Liver (tissue), 10 donors: ENCODE measurements at places on chromosomes 2 and 18. TPM values are rescaled to one million over a fixed set of nuclear protein-coding genes. Genes with fewer than 3 reads are reported as not detected.
A peak's percentile ranks its signal among the peaks of the same experiment; 100 is the strongest.

- DNase-seq = no peak
Measured at GRCh38 chr2:71494523-71495155, 41.3 kb downstream of the DYSF start.

- no peak for DNase-seq
Measured at GRCh38 chr2:95323347-95324155, 26.4 kb downstream of the KCNIP3 start.

- no peak for DNase-seq
Measured at GRCh38 chr18:25097569-25098056, 254.4 kb downstream of the ZNF521 start.

DNA sequence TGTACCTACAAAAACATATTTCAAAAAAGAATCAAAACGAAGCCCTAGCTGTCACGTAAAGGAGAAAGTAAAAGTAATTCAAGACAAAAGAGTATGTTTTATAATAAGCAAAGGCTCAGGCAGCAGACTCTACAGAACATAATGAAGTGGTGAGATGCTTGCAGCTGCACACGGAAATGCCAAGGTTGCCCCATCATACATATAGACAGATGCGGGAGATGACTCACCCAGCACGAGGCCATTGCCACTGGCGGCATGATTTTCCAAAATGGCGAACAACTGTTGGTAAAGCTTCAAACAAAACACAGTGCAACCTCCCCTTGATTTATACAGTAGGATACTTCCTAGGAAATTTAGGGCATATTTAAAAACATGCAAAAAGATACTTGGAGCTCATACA, 26.0 kb upstream of the C1QL2 start:
- no peak for DNase-seq

DNA sequence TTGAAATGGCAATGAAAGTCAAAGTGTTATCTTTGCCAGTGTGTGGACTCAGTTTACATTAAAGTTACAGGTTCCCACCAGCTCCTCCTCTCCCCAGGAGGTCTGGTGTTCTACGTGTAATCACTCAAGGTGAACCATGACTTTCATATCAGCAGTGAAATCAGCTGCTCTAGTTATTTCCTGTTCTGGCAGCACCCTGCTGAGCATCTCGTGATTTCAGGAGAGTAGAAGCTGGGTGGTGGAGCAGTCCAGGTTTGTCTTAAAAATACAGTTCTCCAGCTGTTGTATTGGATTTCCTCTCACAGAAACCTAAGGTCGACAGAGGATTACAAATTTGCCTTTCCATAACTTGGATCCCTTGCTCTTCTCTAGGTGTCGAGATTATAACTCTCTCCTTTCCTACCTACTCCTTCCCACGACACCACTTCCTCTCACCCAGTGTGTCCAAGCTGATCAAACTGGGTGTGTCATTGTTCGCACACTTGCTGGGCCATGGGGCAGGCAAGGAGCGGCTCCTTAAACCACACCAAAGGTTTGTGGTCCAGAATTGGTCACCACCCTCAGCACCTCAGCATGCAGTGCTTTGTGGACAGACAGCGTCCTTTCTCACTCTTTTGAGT, 13.0 kb upstream of the ARHGAP25 start:
- no peak for DNase-seq

DNA sequence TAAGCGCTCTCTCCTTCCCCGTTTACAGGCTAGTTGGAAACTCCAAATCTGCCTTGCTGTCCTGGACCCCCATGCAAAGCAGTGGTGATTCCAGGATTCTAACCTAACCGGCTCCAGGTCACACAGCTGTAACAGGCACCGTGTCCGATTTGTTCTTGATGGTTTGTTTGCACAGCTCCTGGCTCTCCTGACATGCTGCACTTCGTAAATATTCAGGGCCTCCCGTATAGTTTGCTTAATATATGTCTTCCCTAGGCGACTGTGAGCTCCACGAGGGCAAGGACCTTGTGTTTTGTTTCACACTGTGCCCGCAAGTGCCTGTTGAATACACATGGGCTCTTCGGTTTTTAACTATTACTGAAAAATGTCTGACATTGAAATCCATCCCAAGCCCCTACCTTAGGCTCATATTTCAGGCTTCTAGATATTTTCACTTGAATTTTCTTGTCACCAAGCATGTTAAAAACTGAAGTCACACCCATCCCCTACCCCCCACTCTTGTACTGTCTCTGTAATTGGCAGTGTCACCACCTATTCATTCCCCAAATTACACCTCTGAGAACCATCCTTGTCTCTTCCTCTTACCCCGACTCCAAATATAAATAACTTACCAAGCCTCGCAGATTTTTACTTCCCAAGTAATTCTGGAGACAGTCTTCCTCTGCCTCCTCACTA, 1.0 kb upstream of the PUM2 start:
- no peak for DNase-seq

GRCh38 chr2:160042054-160042453, 20.4 kb downstream of the PLA2R1 start:
- no peak for DNase-seq

- no peak for DNase-seq
Measured at GRCh38 chr2:46363535-46364170, 66.4 kb downstream of the EPAS1 start.

- no peak for DNase-seq
Measured at GRCh38 chr2:235725016-235725489, 231.2 kb downstream of the AGAP1 start.

GRCh38 chr2:136112317-136113208, 5.4 kb downstream of the CXCR4 start:
- DNase-seq = no peak

DNA sequence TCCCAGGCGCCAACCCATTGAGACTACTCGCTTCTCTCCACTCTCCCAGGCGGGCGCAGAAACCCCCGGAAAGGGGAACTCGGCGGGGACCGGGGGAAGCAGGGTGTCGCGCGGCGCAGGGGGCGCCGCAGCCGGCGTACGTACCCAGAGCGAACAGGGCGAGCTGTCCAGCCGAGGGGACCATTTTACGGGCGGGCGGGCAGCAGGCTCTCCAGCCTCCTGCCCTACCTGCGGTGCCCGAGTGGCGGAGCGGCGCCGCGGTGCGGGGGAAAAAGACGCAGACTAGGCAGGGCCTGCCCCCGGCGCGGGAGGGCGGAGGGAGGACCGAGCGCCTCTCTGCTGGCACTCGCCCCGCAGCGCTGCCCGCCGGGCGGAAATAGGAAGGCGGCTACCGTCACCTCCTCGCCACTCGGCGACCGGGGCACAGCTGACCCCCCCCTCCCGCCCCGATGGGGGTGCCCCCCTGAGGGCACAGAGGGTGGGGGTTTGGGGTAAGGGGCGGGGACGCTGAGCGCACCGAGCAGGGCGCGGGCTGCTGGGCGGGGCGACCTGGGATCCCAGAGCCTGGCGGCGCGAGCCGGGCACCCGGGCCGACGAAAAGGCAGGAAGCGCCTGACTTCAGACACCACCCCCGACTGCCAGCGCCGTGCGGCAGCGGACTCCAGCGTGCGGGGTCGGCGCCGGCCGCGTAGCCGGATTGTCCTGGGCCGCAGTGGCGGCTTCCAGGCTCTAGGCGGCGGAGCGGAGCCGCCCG, at the start of gene TGFA:
Gene TGFA, minus strand, starts transcription at position 243 of the 754 bp plus-strand sequence. Its CDS starts 59 bp downstream, at position 184.
- peak; percentile 59 for DNase-seq

DNA sequence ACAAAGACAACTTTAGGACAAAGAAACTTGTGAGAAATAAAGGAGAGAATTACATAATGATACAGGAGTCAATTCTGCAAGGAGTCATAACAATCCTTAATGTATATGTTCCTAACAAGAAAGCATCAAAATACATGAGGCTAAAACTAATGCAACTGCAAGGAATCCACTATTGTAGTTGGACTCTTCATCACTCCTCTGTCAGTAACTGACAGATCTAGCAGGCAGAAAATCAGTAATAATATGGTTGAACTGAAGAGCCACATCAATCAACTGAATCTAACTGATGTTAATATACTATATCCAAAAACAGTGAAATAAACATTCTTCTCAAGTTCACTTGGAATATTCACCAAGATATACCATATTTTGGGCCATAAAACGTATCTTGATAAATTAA, 1806.4 kb upstream of the CELF4 start:
- no peak for DNase-seq

GRCh38 chr2:145595296-145595695, 1075.4 kb upstream of the ZEB2 start:
- DNase-seq = no peak

GRCh38 chr2:215745331-215745730, 268.0 kb downstream of the MREG start:
- no peak for DNase-seq

GRCh38 chr2:20972110-20972509, 71.8 kb downstream of the APOB start:
- DNase-seq = no peak

- DNase-seq = no peak
Measured at GRCh38 chr18:1425679-1426078, 521.0 kb downstream of the ADCYAP1 start.

GRCh38 chr18:62566199-62566598, 43.4 kb downstream of the ZCCHC2 start:
- DNase-seq = no peak

DNA sequence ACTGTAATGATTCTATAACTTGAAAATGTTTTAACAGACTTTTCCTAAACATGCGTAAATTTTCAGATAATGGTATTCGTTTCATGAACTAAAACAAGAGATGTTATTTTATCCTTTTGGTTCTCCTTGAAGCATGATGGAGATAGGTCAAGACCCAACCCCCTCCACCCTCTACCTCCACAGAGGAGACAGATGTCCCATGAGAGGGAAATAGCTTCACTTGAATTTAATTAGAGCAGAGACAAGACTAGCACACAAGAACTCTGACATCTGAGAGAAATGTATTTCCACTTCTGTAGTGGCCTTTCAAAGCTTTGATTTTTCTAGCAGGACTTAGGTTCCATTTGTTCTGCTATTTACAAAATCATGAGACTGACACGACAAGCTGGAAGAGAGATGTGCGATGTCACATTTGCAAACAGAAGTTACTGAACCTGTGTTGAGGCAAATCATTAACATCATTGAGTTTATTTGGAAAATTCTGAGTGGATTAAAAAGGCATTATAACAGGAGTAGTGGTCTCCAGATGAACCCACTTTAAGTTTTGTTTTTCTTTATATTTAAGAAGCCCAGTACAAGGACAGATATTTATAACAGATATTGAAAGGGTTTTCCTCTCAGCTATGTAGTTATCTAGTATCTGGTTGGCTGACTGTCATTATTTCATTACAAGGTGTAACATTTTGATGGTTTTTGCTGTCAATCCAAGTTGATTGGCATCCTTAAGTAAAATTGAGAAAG, 276.2 kb downstream of the ASXL3 start:
- no peak for DNase-seq

GRCh38 chr2:168480825-168481585, 24.9 kb downstream of the CERS6 start:
- no peak for DNase-seq

- DNase-seq = no peak
Measured at GRCh38 chr2:62435720-62436119, 70.3 kb downstream of the TMEM17 start.

- DNase-seq = no peak
Measured at GRCh38 chr18:44198612-44199284, 481.9 kb upstream of the SETBP1 start.

DNA sequence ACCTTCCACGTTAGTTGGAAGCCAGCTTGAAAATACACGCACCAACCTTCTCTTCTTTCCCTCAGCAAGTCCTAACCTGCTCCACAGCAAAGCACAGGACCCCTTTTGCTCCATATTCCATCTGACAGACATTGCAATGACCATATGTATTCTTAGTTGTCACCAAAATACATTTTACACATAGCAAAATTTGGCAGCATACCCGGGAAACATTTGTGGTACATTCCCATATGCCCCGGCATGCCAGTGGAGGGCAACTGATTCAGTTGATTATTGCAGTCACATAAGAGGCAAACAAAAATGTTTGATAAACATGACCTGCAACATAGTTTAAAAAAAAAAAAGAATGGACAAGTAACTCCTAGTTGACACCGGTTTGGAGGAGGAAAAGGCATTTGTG, 202.1 kb upstream of the UBE2E3 start:
- no peak for DNase-seq

Gene ASB18
- not detected for total RNA-seq

Gene WDSUB1
- total RNA-seq = 6.1 TPM

Gene SLC16A14
- total RNA-seq = 3.7 TPM

Gene MFF
- total RNA-seq = 34.6 TPM

Gene CAVIN2
- 20.7 TPM for total RNA-seq

Gene DCDC2C
- not detected for total RNA-seq
